ENCODE measurements at places on chromosomes 11 and 22.

GRCh38 chr11:24134879-24135589, 361.8 kb upstream of the LUZP2 start:
- no peak for DNase-seq

- DNase-seq, result no peak
These were observed 3.4 kb upstream of the CTNND1 start for GRCh38 chr11:57758174-57758573.

DNA sequence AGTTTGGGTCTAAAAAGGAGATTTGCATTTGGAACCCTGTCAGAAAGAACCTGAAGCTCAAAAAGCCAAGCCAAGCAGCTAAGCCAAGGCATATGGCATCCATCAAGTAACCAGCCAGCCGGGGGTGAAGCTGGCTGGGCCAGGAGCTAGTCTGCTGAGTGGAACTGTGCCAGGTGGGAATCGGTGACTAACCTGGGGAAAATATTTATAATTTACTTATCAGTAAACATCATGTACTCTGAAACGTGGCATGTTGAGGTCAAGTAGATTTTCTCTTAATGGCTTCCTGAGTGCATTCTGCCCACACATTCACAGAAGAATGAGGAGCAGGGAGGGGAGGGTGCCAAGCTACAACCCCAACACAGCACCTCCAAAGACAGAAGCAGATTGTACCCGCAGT, 70.5 kb upstream of the SESN3 start:
- no peak for DNase-seq

- no peak for DNase-seq
These were observed 2.9 kb upstream of the APOBEC3A start for GRCh38 chr22:38954414-38955043.

- DNase-seq, result no peak
These were observed 423.7 kb upstream of the CADM1 start for GRCh38 chr11:115927823-115928329.

GRCh38 chr11:126083829-126084607, 21.4 kb upstream of the CDON start:
- DNase-seq, result no peak

DNA sequence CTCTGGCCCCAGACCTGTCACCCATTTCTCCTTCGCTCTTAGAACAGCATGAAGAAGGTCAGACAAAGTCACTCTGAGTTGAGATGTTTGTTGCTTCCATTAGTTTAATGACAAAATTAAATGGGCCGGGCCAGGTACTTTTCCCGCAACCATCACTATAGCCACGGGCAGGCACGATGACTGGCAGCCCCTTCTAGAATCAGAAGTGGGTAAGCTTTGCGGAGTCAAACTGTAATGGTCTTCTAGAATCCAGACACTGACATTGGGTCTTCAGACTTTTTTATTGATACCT, 2.3 kb upstream of the ACR start:
- no peak for DNase-seq

DNA sequence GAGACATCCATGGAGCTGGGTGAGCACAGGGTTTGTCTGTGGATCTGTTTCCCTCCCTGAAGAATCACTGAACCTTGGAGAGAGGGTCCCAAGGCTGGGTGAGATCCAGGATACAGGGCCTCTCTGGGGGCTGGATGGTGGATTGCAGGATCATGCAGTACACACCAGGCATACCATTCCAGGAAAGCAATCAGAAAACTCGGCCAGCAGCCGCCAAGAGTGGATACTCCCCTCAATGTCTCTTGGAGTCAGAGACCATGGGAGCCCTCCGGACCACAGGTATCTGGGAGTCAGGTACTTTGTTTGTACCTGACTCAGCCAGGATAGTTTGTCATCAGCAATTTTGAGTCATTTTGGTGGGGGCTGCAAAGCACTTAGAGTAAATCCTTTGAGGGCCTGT, 14.6 kb upstream of the SYT13 start:
- DNase-seq, result no peak

DNA sequence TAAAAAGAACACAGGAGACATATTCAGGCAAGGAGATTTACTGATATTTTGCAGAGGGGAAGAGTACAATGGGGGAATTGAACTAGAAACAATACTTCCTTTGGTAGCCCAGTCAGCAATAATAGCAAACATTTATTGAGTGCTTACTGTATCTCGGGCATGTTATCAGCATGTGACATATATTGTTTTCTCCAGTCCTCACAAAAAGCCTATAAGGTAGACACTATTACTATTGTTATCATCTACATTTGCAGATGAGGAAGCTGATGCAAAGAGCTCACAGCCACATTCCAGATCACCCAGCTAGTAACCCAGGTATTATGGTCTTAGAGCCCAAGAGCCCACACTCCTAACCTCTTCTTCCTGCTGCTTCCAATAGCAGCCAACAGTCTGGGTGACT, 27.9 kb downstream of the NAV2 start:
- no peak for DNase-seq

- DNase-seq, result no peak
These were observed 12.4 kb upstream of the TMEM123 start for GRCh38 chr11:102464859-102465500.

- DNase-seq, result no peak
These were observed 5.6 kb downstream of the SLC36A4 start for GRCh38 chr11:93192163-93192562.

- DNase-seq, result no peak
These were observed 11.1 kb upstream of the POU2F3 start for GRCh38 chr11:120228794-120229384.

DNA sequence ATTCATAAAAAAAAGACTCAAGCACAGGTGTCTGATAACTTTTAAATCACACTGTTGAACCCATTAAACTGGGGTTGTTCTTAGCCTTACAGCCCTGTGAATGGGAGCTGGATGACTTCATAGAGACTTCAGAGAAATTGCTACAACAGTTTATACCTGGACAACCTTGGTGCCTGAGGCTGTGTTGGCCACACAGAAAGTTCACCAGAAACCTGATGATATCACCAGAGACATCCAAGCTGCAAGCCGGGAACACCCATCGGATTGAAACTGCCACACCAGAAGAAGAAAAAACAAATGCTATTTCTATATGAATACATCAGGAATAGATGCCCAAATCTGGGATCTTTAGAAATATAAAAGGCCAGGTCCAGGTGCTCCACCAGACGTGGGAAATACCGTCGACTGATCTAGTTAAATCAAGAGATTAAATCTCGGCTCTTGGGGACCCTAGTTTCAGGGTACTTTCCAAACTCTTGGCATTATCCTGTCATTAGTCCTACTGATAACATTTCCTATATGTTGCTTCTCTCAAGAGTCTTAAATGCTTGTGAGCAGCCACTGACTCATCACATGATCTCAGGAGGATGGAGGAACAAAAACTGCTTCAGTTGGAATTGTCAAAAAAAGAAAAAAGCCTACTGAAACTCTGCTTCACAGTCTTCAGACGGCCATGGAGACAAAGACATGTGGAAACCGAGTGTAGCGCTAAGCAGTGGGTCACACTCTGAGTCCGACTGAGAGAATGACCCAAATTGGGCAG, 28.6 kb upstream of the APOL5 start:
- no peak for DNase-seq

- no peak for DNase-seq
These were observed 22.1 kb upstream of the XKR3 start for GRCh38 chr22:16847271-16847670.

GRCh38 chr11:18395735-18396504, 1.6 kb downstream of the LDHA start:
- DNase-seq, result peak; percentile 98

DNA sequence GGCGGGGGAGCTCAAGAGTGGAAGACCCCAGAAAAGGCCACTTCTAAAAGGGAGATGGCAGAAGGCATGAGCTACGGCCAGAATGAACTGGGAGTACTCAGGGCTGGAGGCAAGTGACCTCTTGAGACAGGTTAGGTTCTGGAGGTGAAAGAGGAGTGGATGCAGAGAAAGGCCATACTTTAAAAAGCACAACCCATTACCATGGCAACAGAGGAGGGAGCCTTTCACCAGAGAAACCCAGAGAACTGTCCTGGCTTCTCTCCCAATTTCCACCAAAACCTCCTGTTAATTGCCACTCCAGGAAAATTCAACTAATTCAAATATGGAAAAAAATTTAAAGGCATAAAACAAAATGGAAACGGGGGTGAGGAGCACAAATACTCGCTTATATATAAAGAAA, 15.8 kb downstream of the A4GALT start:
- no peak for DNase-seq

DNA sequence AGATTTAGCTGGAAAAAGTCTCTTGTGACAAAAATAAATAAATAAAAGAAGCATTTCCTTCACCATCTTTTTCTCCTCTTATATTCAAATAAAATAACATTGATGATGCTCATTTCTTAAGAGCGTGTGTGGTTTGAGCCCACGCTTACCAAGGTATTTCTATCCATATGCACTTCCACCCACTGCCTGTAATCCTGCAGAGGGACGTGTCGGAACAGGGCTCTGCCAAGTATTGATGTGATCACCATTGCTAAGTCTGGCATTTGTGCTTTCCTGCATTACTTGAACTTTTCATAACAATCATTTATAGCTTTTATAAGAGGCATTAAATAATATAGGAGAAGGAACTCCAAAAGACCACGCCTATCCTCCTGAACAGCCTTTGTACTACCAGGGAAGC, 107.6 kb downstream of the SHANK2 start:
- DNase-seq, result peak; percentile 27

DNA sequence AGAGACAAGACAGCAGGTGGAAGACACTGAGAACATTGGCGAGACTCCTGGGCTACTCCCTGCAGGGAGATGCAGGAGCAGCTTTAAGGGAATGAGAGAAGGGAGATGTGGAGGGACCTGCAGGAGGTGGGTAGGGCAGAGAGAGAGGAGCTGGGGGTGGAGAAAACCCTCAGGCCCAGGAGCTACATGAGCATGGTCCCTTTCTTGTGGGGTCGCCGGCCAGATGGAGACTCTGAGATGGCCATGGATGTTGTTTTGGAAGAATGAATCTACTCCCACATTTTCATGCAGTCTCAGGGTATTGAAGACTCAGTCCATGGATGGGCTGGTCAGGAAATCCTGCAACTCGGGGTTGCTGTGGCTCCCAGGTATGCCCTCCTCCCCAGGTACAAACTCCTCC, 1381.9 kb downstream of the TBC1D22A start:
- no peak for DNase-seq

GRCh38 chr11:5071799-5072198, 2.4 kb downstream of the OR52E1 start:
- no peak for DNase-seq

DNA sequence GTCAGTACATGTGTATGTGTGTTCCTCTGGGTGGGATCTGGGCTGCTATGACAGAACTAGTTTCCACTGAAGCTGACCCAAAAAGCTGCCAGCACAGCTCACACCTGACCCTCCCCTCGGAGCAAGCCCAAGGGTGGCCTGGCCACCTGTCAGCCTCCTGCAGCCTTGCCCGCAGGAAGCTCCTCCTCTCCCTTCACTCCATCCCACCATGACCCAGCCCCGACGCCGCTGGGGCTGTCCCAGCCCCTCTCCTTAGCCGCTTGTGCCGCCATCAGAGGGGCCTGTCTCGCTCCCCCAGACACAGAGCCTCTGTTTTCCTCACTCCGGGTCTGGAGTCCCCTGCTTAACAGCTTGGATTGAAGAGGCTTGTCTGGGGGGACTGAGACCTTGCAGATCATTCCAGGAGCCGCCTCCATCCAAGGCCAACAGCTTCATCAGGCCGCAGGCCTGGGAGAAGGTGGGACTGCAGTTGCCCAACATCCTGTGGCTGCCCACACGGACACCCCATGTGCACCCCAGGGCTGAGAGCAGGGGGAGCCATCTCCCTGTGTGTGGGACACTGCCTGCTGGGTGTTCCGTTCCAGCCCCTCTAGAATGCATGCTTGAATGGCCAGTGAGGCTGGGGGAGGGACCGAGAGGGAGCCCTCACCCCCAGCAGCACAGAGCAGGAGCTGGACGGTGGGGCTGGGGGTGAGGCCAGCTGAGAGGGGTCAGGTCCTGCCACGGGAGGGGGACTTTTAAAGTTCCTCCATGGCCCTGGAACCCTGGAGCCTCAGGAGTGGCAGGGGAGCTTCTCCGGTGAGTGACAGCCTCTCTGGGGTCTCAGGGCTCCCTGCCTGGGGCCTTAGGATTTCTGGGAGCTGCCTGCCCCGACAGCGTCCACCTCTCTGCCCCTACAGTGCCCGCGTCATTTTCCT, 696 bp downstream of the MRGPRF start:
- no peak for DNase-seq

DNA sequence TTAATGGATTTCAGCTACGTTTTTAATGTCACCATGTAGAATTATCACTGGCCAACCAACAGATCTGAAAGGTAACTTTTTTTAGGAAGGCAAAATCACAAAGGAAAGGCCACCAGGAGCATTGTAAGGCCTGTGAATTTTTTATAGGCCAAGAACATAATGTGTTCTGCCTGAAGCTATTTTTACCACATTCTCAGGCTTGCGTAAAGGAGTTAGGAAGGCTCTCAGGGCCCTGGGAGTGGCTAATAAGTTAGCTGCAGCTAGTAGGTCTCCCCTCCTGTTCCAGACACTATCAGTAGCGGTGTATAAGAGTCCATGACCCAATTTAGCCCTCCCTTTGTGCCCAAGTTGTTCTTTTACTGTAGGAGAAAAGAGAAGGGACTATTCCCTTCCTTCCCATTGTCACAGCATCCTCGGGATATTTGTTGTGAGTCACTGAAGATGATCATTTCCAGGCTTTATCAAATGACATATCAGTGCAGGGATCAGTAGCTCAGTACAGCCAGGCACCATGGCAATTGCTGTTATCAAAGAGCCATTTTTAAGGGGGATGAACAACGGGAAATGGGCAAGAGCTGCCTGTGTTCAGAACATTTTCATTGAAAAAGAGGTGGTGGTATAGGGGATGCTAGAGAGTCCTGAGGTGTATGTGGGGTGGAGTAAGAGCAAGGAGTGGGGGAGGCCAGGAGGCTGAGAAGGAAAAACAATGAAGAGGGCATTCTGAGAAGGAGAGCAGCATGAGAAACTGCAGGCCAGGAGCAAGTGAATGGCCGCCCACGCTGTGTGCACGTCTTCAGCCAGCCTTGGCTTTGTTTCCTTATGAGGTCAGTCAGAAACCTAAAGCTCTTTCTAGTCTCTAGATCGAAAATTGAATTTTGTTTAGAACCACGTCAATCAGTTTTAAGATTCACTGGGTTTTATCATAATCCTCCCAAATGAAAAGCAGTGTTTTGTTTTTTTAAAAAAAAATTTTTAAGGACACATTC, 940.3 kb downstream of the NTM start:
- no peak for DNase-seq

DNA sequence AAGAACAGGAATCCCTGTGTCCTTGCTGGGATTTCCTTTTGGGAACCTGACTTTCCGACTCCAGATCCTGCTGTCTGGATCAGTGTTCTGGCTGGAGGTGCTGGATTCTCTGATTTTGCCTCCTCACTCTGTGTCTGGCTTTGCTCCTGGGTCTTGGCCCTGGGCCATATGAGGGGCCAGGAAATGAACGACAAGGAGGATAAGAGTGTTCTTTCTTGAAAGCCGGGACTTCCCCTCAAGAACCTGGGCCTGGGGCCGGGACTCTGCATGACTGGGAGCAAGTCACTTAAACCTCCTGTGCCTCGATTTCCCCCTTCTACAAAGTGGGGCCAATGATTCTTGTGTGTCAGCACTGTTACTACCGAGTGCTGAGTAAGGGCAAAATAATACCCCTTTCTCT, 2.9 kb upstream of the MYO7A start:
- no peak for DNase-seq

GRCh38 chr11:79117488-79117887, 323.3 kb downstream of the TENM4 start:
- DNase-seq, result no peak

Measured in RWPE1 (cell line).